RKO (cell line): ENCODE measurements at places on chromosomes 2 and 18.

- no peak for DNase-seq
These were observed 8.3 kb downstream of the WNT6 start for GRCh38 chr2:218867900-218868299.

DNA sequence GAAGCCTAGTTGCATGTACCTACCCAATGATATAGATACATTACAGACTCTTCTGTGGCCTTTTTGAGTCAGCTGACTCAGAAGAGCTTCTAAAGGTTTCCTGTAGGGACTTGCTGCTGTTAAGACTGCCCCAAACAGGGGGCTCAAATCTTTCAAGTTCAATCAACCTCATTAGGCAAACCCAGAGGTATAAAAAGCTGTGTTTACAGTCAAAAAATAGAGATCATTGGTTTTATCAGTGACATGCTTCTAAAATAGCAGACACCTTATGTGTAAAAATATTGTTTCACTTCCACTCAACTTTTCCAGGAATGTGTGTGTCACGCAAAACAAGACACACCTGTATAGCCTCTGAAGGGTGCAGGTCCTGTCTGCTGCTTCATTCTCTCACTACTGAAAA, 624.3 kb upstream of the FANCL start:
- no peak for DNase-seq

DNA sequence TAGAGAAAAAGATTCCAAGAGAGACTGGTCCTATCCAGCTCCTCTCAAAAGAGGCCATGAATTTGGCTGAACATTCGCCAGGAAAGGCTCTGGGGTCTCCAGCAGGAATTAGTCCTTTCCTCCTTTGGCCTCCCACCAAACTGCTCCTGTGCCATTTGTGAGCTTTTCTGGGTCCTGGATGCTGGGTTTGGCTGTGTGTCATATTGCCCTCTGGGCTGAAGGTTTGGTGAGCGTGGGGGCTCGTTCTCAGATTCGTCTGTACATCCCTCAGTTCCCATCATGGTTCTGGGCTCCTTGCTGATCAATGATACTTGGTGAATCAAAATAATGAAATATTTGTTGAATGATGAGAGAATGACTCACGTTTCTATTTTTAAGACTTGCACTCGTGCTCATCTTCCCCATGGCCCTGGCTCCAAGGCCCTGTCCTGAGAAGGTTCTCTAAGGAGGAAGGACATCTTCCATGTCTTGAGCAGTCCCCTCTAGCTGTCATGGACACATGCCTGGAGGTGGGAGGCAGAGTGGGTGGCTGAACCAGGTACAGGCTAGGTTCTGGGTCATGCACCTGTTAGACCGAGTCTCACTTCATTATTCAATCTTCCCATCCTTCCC, 47.8 kb upstream of the RHOB start:
- no peak for DNase-seq

DNA sequence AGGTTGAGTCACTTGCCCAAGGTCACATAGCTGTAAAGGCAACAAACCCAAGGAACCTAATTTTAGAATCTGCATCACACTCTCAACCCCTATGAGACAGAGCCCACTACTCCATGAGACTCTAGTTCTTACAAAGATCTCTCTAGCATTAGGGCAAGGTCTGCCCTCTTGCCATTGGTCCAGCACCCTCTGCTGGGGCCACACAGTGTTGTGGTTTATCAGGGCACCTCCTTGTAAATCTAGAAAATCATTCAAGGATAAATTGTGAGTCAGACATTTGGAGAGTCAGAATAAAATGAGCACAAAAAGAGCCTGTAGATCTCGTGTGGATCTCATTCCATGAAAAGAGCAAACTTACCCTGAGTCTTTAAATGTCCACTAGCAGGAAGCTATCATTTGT, 91.2 kb downstream of the SLC8A1 start:
- DNase-seq: peak; percentile 11

DNA sequence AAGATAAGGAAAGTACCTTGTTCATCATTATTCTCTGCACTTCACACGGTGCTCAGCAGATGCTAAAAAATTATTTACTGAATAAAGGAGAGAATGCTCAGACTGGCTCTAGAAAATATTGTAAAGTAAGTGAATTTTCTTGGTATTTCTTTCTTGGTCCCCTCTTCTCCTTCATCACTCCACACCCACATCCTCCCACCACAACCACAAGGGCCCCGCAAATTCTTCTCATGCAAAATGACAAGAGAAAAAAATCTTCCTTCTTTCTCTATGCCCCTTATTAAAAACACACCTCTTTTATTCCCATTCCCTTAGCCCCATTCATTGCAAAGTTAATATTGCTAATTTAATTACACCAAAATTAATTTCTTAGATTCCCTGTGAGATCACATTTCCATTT, 74.2 kb upstream of the NEDD4L start:
- DNase-seq: no peak

DNA sequence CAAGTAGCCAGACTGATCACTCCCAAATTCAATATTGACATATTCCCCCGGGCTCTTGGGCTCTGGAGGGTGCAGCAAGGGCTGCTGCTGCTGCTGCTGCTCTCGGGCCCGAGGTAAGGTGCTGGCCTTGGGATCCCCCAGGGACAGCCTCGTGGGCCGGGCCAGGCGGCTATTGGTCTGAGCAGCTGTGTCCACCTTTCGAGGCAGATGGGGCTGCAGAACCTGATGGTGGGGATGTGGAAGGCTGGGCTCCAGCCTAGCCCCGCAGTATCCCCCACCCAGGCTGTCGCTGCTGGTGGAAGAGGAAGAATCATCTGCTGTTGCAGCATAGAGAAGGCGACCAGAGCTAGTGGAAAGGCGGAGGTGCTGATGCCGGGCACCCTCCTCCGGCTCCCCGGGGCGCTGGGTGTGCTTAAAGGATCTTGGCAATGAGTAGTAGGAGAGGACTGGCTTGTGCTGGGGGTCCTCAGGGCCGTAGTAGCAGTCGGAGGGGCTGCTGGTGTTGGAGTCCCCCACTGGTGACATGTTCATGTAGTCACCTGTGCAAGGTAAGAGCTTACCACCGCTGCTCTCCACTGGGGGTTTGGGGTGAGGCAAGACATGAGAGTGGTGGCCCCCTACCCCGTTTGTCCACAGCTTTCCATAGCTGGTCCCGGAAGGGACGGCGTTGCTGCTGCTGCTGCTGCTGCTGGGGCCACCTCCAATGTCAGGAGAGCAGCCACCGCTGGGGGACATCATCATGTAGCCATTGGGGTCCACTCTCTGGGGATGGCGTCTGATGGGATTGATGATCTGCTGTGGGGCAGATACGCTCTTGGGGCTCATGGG, 3.4 kb downstream of the IRS1 start:
- DNase-seq: no peak

DNA sequence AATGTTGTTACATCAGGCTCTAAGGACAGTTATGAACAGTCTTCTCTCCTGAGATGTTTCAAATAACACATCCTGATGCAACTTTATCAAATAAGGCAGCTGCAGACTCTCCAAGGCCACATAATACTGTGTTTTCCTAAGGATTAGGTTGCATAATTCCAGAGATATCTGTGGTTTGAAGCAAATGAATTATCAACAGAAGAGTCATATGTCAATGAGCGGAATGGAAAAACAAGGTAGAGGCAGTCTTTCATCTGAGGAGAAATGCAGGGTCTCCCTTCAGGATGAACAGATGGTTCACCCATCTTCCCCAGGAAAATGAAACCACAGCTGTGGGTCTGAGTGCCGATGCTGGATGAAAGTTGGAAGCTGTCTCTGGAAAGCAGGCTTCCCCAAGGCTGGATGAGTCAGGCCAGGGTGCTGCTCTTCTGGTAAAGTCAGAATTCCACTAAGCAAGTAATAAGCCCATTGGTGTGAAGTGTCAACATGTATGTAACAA, 22.2 kb downstream of the LYG1 start:
- no peak for DNase-seq

GRCh38 chr2:1253629-1254028, 159.6 kb upstream of the TPO start:
- no peak for DNase-seq

DNA sequence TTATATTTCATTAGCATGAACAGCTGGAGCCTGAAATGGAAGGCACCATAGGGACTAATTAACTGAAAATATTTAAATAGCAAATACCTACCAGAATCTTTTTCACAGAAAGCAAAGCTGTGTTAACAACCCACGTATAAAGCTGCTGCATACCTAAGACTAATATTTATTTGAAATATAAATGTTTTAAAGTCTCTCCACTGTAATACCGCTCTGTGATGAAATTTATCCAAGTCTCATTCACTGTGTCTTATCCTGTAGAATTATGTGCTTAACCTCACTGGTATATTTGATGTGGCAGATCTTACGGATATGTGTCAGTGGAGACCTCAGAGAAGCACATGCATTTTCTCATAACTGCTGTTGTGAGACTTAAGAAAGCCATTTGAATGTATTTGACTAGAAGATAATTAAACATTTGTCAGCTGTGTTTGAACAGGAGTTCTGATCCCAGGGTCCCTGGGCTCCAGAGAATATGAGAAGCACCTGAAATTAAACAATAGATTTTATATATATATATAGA, 373.3 kb downstream of the ZNF804A start:
- no peak for DNase-seq

- no peak for DNase-seq
These were observed 1.3 kb upstream of the LYPD1 start for GRCh38 chr2:132671151-132671835.

DNA sequence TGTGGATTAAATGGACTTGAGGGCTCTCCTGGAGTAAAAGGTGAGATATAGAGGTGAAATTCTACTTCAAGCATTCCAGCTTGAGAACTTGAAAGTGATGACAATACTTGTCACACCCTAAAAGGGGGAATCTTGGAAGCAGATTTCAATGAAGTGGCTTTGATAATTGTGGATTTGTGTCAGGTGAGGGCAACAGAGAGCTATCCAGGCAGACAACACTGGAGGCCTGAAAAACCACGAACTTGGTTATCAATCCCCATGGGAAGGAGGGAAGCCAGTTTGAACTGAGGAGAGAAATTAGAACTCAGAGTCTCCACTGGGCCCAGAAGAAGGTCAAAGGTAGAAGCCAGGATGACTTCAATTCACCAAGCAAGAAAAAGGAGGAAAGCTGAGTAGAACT, 263.9 kb downstream of the FIGN start:
- DNase-seq: peak; percentile 8

- no peak for DNase-seq
These were observed 99.6 kb upstream of the ATP8B1 start for GRCh38 chr18:57902721-57903120.

- DNase-seq: no peak
These were observed 182.6 kb downstream of the DCDC2C start for GRCh38 chr2:3885629-3886628.

DNA sequence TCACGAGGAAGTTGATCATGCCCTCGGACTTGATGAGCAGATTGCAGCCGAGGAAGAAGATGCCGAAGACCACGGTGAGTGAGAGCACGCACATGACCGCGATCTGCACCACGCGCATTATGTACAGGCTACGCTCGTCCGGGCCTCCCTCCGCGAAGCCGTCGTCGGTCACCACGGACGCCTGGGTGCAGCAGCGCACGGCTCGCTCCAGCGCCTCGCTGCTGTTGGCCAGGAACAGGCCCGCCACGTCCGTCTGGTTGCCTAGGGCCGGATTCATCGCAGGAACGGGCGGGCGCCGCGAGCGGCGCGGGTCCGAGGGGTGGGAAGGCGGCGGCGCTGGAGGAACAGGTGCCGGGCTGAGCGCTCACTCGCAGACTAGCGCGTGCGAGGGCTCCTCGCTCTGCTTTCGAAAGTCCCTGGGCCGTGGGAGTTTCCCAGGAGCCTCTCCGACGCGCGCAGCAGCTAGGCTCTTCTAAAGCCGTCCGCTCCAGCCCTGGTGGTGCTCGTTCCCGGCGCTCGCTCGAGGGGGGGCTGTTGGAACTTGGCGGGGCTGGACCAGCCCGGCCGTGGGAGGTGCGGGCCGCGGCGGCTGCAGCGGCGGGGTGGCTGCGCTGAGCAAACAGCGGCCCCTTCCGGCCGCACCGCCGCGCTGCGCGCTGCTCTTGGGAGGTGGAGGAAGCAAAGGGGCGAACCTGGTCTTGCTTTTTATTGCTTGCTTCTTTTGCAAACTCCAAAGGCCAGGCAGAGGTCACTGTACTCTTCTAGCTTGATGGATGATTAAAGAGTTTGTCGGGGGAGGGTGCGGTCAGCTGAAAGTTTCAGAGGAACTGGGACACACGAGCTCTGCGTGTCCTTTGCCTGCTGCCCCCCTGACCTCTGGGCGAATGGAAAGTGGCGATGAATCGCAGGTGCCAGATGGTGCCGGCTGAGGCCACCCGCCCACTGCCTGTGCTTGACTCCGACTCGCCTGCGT, at the start of gene RPRM:
RPRM (minus strand) TSS at position 474 of the 973 bp plus-strand sequence; CDS start at position 277, 197 bp downstream.
- DNase-seq: no peak

GRCh38 chr2:168528469-168528868, 72.4 kb downstream of the CERS6 start:
- DNase-seq: no peak

DNA sequence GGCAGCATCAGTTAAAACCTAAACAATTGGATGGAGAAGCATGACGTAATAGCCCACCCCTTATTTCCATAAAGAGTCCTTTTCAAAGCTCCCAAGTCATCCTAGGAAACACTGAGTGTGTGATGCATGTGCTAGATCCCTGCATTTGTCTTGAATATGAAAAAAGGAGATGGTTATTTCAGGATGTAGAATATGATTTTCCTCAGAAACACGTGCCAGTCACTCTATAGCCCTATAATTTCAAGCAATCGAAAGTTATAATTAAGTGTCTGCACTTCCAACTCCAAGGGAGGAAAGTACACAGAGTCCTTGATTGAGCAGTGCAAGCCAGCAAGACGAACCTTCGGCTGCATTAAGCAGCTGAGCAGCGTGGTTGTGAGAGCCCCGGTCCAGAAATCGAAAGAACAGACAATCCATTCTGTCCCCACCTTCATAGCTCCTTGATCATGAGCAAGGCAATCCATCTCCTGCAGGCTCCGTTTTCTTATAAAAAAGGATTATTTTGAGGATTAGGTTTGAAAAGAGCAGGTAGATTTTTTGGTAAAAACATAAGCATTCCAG, 287.7 kb downstream of the FBXO15 start:
- DNase-seq: no peak

- DNase-seq: no peak
These were observed 26.4 kb upstream of the COPS8 start for GRCh38 chr2:237059155-237059875.

DNA sequence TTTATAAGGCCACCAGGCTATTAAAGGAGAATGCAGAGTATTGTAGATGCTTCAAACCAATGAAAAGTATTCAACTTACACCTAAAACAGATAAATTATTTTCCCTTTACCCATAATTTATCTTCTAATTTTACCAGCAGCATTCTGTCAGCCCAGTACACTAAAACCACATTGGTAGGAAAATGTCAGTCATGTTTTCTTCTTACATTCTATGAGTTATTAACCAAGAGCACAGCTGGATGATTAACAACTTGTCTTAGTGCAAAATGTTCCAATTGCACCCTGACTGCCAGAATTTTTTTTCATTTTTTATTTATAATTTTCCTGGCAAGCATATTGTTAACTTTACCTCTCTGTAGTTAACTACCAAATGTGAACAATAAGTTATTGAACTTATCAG, 79.0 kb upstream of the WDR75 start:
- DNase-seq: no peak

GRCh38 chr18:52341608-52342381, 1.8 kb downstream of the DCC start:
- DNase-seq: no peak

GRCh38 chr2:96265349-96265839, 403 bp downstream of the TMEM127 start:
- no peak for DNase-seq
